Fibroblast of lung (primary cell): ENCODE measurements at places on chromosomes 11 and 22.

DNA sequence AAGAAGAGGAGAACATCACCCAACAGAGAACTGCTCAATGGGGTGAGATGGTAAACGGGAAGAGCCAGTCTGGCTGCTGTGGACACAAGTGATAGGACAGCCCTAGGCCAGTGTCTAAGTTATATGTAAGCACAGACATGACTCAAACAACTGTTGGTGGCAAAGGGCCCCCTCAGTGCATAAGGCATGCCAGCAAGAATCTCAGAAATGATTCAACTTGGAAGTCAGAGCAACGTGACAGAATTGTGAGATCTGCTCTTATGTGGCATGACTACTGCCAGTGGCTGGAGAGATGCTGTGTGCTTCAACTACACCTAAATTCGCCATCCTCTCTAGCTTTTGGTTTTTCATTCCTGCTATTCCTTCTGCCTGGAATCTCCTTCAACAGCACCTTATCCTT is 7.4 kb downstream of the SLN start:
- no peak for DNase-seq

DNA sequence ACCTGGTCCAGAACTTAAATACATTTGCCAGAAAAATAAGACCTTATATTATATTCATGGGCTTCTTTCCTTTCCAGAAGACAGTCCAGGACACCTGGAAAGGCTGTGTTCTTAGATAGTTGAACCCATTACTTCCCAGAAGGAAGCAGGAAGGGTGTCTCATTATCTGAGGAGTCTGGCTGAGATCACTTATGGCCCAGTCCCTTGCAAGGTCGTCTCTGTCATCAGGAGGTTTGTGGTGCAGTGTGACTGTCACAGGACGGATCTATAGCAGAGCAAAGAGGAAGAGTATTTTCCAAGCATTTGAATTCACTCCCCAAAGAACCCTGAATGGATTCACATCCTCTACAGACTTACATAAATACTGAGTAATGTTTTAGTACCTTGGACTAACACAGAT is 270.7 kb upstream of the MTNR1B start:
- DNase-seq: no peak

DNA sequence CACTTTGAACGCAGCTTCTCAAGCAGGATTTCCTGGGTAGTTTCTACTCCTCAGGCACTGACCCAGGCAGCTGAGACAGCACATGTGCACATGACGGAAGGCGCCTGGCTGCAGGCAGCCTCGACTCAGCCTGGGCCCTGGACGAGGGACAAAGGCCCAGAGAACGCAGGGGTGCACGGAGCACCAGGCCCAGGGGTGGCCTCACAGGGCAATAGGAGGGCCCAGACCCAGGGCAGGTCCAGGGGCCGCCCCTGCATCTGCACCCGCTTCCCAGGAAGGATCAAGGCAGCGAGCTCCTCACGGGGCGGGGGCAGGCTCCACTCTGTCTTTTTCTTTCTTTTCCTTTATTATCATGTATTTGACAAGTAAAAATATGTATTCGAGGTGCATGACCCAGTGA is 208.4 kb downstream of the BRD1 start:
- no peak for DNase-seq

- no peak for DNase-seq
Observed at GRCh38 chr22:48708558-48709245, 1119.0 kb downstream of the BRD1 start.

DNA sequence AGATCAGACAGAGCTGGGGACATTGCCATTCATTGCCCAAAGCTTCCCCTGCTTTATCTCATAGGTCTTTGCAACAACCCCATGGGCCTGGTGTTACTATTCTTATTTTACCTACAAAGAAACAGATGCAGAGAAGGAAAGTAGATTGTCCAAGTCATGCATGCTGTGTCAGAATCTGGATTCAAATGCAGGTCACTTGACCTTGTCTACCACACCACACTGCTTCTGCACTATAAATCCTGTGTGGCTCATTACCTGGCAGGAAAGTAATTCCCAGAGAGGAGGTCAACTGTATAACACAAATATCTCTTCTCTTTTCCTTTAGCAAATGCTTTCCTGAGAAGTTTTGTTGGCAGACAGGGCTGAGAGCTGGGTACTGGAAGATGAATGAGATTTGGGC is 18.5 kb downstream of the PLEKHB1 start:
- DNase-seq: no peak

GRCh38 chr11:16070573-16070972 is 285.8 kb downstream of the SOX6 start:
- no peak for DNase-seq

GRCh38 chr11:94325681-94326080 is 21.3 kb downstream of the IZUMO1R start:
- DNase-seq: no peak

- no peak for DNase-seq
Observed at GRCh38 chr11:29446132-29446531, 570.7 kb downstream of the KCNA4 start.

DNA sequence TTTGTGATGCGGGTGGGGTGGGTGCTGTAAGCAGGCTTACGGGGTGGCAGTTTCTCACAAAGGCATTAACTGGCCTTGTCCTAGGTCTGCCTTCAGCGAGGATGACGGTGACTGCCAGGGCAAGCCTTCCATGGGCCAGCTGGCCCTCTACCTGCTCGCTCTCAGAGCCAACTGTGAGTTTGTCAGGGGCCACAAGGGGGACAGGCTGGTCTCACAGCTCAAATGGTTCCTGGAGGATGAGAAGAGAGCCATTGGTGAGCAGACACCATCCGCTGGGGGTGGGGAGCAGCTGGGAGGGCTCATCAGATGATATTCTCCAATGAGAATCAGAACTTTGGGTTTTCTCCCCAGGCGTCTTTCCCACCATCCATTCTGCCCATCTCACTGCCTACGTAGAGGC is 5.8 kb downstream of the TCN2 start:
- DNase-seq: no peak

GRCh38 chr11:13286279-13286821 is 8.8 kb downstream of the BMAL1 start:
- no peak for DNase-seq

DNA sequence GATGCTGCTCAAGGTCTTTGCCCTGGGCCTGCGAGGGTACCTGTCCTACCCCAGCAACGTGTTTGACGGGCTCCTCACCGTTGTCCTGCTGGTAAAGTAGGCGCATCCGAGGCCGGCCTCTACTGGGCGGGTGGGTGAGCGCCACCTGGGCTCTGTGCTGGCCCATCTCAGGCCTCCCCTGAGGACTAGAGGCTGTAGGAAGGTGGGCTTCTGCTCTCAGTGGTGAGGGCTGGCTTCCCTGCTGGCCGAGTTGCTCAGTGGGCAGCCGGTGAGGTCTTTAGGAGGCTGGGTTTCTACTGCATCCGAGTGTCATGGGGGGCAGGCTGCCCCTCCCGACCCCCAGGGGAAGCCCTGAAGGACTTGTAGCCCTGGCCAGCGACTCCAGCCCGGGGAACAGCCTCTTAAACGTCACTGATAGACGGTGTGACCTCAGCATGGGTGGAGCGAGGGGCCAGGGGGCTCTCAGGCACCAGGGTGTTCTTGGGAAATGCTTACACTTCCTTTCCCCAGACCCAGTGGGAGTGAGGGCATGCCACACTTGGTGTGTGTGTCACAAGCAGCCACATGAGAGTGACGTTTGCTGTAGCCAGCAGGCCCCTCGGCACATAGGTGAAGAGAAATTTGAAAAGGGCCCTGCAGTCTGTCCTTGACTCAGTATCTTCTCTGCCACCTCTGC is 30.3 kb downstream of the TPCN2 start:
- DNase-seq: no peak

GRCh38 chr11:12174477-12175143 is 64.2 kb downstream of the MICAL2 start:
- no peak for DNase-seq

- DNase-seq: peak; percentile 74
Observed at GRCh38 chr11:102269927-102270326, 47.4 kb upstream of the BIRC3 start.

- DNase-seq: peak; percentile 52
Observed at GRCh38 chr22:34866495-34867131, 199.3 kb upstream of the ISX start.

- DNase-seq: no peak
Observed at GRCh38 chr22:39356464-39356863, 6.7 kb downstream of the SYNGR1 start.

GRCh38 chr11:32402836-32403235 is 32.5 kb downstream of the WT1 start:
- DNase-seq: no peak

- DNase-seq: no peak
Observed at GRCh38 chr11:10272132-10272531, 21.9 kb downstream of the SBF2 start.

GRCh38 chr11:74608431-74608830 is 16.0 kb downstream of the POLD3 start:
- no peak for DNase-seq

GRCh38 chr22:48753752-48754517 is 1073.7 kb downstream of the BRD1 start:
- no peak for DNase-seq

DNA sequence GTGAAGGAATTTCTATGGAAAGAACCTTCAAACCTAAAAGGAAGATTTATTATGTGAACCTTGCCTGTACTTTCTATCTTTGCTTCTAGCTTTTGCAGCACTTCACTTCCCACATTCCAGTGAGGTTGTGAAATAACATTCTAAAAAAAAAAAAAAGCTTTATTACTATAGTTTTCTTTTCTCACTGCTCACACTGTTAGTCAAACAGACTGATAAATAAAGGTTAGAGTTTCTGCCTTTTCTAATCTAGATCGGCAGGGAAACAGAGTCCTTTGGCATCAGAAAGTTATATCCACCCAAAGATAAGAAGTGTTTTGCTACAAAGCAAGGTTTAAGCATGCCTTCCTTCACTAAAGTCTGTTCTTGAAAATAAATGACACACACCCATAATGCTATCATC is 2.8 kb downstream of the AAMDC start:
- DNase-seq: peak; percentile 47

- peak; percentile 77 for DNase-seq
Observed at GRCh38 chr11:80443177-80443576, 1002.3 kb upstream of the TENM4 start.

DNA sequence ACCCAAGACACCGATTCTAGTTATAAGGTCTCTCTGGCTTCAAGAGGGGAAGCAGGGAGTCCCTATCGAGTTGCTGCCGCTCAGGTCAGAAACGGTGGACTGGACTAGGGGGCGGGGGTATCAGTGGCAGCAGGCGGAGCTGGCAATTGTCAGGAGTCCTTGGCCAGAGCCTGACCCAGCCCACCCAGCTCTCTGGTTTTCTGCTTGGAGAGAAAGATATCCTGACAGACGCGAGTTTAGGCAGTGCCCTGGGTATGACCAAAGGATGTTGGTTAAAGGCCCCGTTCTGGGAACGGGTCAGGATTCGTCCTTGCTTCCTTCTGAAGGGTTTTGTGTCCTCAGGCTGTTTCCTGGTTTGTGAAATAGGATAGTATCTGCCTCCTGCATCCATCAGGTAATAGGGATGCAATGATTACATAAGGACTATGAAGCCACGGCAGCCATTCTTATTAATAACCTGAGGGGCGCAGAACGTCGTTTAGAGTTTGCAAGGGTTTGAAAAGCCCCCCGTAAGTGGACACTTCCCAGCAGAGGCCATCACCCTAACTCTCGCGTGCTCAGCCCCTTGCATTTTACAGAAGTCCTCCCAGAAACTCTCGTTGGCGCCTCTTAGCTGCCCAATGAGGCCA is 700 bp upstream of the DEPDC5 start:
- DNase-seq: no peak

GRCh38 chr11:114168691-114169090 is 109.2 kb downstream of the ZBTB16 start:
- DNase-seq: no peak

- DNase-seq: no peak
Observed at GRCh38 chr22:30186510-30186909, 60.0 kb downstream of the LIF start.

- no peak for DNase-seq
Observed at GRCh38 chr11:22456993-22457762, 119.0 kb downstream of the SLC17A6 start.

DNA sequence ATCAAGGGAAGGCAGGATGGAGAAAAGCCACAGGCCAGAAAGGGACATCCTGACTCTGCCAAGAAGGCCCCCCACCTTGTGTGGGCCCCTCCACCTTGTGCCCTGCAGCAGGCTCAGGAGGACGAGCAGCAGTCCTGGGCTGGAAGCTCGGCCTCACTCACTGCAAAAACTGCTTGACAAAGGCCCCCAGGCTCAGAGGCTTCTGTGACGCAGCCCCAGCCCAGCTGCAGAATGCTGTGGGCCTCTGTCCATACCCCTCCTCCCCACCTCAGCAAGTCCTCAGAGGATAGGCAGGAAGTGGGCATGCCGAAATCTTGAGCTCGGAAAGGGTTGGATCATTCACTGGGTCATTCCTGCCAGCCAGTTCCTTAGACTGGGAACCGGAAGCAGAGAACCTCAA is 61.9 kb downstream of the NRXN2 start:
- DNase-seq: peak; percentile 63

DNA sequence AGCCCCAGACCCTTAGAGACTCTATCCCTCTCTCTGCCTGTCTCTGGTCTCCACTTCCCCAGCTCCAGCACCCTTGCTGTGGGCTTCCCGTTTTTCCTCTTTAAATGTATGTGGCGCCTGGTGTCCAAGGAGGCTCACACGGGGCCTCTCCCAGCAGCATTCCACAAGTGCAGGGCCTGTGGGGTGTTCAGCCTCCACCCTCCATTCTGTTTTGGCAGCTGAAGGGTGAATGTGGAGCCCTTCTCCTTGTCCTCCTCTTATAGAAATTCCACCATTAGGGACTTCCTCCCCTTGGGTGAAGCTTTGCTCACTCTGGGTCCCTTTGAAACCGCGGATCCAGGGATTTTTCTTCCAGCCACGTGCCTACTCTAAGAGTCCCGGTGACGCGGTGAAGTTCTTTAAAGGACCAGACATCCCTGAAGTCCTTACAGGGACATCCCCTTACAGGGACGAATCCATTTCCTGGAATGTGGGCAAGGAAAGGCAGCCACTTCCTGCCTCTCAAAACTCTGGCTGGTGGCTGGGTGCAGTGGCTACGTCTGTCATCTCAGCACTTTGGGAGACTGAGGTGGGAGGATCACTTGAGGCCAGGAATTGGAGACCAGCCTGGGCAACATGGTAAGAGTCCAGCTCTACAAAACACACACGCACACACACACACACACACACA is 1.6 kb upstream of the TSPAN18 start:
- DNase-seq: no peak

DNA sequence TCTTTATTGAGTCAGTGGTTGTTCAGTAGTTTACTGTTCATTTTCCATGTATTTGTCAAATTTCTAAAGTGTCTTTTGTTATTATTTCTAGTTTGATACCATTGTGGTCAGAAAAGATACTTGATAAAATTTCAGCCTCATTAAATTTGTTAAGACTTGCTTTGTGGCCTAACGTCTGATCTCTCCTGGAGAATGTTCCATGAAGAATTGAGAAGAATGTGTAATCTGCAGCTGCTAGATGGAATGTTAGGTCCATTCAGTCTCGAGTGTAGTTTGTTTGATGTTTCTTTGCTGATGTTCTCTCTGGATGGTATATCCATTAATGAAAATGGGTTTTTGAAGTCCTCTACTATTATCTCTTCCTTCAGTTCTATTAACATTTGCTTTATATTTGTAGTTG is 394.7 kb upstream of the ANO5 start:
- no peak for DNase-seq

- no peak for DNase-seq
Observed at GRCh38 chr22:46651316-46651715, 31.1 kb downstream of the GRAMD4 start.
